ENCODE measurements at places on chromosomes 1 and 21. TPM values are rescaled to one million over a fixed set of nuclear protein-coding genes. Genes with fewer than 3 reads are reported as not detected.

GRCh38 chr1:76070538-76070937 lies 4.0 kb upstream of the ST6GALNAC3 start:
- no peak for DNase-seq

Gene CDC20
- polyA plus RNA-seq: 37.9 TPM

- DNase-seq: no peak
These were observed 17.5 kb downstream of the ITGB2 start for GRCh38 chr21:44903050-44903685.

- no peak for DNase-seq
These were observed 65.6 kb downstream of the NTPCR start for GRCh38 chr1:233015965-233016364.

- no peak for DNase-seq
These were observed 34.5 kb upstream of the SYNC start for GRCh38 chr1:32736812-32737791.

All from right lung (tissue), 10 donors.